NCI-H1436 (cell line): ENCODE measurements at places on chromosomes 12 and 14.

- peak; percentile 61 for DNase-seq
These were observed 29.0 kb downstream of the CHGA start for GRCh38 chr14:92951912-92952471.

GRCh38 chr12:73935817-73936216 lies 601.8 kb upstream of the ATXN7L3B start:
- DNase-seq, result no peak

DNA sequence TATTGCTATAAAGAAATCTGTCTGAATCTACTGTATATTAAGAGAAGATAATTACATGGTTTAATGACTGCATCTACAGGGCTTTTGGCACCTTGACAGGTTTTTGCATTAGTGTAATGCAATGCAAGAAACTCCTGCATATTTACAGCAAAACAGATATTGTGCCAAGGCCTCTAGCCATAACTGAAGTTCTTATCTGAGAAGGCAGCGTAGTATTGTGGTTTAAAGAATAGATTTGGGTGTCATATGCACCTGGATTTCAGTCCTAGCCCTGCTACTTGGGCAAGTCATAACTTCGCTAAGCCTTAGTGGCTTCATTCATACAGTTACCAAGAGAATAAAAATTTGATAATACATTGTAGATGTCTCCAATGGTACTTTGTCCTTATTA lies 350.1 kb downstream of the CCDC91 start:
- no peak for DNase-seq

- no peak for DNase-seq
These were observed 293.5 kb upstream of the DIO2 start for GRCh38 chr14:80504781-80505180.
